GM04504 (cell line): ENCODE measurements at places on chromosomes 6 and 20.
A peak's percentile ranks its signal among the peaks of the same experiment; 100 is the strongest.

DNA sequence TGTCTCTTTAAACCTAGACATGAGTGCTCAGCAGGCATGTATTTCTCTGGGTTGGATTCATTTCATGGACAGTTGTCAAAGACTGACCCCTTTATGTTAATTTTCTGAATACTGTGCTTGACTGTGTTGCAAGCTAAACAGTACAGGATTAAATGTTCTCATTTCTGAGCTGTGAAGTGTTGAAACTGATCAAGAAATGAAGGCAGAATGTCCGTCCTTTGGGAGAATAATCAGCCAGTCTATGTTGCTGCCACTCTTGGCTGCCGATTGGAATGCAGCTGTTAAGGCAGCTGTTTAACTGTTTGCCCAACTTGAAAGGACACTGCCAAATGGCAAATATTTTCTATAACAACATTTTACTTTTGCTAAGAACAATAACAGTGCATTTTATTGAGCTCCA is 87.3 kb downstream of the CEP57L1 start:
- DNase-seq = no peak

DNA sequence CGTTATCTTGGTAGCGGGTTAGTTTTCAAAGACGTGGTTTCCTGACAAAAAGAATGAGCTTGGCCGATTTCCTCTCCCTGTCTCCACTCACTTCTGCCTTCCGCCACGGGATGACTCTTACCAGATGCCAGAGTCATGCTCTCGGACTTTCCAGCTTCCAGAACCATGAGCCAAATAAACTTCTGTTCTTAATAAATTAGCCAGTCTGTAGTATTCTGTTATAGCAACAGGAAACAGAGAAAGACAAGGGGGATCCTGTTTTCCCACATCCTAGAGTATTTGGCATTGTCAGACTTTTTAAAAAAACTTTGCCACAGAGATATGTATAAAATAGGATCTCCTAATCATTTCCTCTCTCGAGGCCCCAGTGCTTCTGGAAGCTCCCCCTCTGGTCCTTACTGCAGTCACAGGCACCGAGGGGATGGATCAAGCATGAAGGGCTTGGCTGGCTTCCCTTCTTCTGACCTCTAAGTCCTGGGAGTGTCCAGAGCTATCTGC is 84.9 kb upstream of the NAA20 start:
- DNase-seq = peak; percentile 82

GRCh38 chr6:167683028-167683862 is 143.5 kb upstream of the AFDN start:
- no peak for DNase-seq

- no peak for DNase-seq
Measured at GRCh38 chr6:35602133-35602946, 86.4 kb downstream of the FKBP5 start.

- no peak for DNase-seq
Measured at GRCh38 chr6:2387445-2387844, 142.0 kb upstream of the GMDS start.

- DNase-seq = no peak
Measured at GRCh38 chr6:127514773-127515227, 4.3 kb downstream of the MTCL3 start.

- DNase-seq = no peak
Measured at GRCh38 chr6:132007474-132008190, 56.5 kb upstream of the CCN2 start.

DNA sequence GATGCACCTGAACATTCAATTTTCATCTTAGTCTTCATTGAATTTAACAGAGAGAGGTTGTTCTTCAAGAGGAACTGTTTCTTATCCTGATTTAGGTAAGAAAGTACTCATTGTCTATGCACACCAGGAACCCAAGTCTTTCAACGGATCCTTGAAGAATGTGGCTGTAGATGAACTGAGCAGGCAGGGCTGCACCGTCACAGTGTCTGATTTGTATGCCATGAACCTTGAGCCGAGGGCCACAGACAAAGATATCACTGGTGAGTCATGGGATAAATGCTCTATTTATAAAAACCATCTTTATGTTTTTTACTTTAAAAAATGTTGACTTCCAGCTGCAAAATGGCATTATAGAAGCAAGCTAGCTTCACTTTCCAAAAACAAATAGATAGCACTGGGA is 10.2 kb downstream of the NQO2 start:
- no peak for DNase-seq

- DNase-seq = no peak
Measured at GRCh38 chr20:21534453-21534852, 20.6 kb upstream of the NKX2-2 start.

- no peak for DNase-seq
Measured at GRCh38 chr20:63759377-63759901, 19.9 kb downstream of the SLC2A4RG start.

GRCh38 chr6:17730078-17730704 is 23.5 kb upstream of the NUP153 start:
- DNase-seq = no peak

- DNase-seq = no peak
Measured at GRCh38 chr6:25006565-25007001, 70.8 kb upstream of the RIPOR2 start.

DNA sequence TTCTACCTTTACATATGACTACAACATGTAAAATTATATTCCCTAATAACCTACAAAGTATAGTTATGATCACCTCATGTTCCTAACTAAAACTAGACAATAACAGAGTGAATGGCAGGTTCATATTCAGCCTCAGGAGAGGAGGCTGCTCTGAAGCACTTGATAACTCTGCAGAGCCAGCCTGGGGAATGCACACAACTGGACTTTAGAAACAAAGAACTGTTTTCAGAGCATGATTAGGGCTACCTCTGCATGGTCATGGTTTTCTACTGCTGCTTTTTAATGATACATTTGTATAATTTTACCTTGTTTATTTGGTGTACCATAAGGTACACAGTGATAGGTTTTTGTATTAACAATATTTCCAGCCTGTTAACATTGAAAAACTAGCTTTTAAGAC is 50.3 kb downstream of the TRPC4AP start:
- DNase-seq = no peak

DNA sequence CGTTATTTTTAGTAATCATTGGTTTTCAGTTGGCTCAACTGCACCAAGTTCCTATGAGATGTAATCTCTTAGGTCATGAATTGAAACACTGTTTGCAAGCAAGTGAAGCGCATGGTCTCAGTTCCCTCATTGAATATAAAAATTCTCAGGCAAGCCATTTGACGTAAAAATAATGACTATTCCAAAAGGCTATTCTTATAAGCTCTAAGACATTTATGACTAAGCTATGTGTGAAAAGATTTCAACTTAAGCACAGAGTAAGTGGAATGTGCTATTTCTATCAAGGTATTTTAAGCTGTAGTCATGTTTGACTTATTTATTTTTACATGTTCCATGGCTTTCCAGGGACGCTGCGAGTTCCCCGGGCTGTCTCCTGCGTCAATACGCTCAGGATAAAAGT is 248.5 kb downstream of the THBS2 start:
- no peak for DNase-seq

DNA sequence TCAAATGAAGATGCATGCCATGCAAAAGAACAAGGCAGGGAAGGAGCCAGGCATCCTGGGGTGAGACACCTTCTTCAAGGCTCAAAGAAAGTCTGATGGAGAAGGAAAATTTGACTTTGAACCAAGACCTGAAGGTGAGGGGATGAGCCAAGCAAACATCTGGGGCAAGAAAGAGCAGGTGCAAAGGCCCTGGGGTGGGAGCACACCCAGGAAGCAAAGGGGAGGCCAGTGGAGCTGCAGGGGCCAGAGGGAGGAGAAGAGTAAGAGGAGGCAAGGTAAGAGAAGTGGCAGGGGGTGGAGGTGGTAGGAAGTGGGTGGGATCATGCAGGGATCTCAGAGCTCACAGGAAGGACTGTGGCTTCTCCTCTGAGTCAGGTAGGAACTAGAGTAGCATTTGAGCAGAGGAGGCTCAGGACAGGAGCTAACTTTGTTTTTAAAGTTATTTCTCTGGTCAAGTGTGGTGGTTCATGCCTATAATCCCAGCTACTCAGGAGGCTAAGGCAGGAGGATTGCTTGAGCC is 49.6 kb downstream of the SLC13A3 start:
- DNase-seq = no peak

DNA sequence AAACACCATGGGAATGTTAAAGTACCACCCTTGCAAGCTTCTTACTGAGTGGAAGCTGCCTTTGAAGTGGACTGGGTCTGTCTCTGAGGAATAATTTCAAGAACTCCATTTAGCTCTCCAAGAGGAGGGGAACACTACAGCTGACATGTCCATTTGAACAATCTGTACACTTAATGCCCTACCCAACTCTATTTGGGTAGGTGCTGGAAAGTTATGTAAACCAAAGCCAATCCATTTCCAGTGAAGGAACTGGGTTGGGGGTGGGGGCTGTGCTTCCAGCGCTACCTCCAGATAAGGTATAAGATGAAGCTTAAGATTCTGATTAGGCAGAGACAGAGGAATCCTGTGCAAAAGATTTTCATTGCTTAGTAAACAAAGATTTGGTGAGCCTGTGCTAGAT is 122.0 kb downstream of the TCP11 start:
- no peak for DNase-seq

DNA sequence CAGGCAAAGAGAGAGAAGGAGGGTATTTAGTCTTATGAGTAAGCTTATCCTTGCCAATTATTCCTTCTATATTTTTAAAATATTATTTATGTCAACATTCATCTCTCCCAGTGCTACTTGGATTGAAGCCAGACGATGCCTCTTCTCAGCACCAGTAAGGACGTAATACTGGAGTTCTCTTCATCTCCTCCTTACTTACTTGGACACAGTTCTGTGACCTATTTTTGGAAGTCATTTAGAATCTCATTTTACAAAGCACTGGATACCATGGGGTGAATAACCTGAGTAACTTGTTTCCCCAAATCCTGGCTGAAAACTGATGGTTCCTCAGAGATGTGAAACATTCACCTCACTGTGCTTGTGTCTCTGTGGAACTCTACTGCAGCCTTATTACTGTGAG is 137.4 kb upstream of the LAMP5 start:
- no peak for DNase-seq
